ENCODE measurements at places on chromosomes 7 and 10. TPM values are rescaled to one million over a fixed set of nuclear protein-coding genes. Genes with fewer than 3 reads are reported as not detected.

The ARHGEF5 gene
- total RNA-seq: 0.82 TPM

The MYL7 gene
- total RNA-seq: 1.6 TPM

The TACC2 gene
- total RNA-seq: 14.7 TPM

DNA sequence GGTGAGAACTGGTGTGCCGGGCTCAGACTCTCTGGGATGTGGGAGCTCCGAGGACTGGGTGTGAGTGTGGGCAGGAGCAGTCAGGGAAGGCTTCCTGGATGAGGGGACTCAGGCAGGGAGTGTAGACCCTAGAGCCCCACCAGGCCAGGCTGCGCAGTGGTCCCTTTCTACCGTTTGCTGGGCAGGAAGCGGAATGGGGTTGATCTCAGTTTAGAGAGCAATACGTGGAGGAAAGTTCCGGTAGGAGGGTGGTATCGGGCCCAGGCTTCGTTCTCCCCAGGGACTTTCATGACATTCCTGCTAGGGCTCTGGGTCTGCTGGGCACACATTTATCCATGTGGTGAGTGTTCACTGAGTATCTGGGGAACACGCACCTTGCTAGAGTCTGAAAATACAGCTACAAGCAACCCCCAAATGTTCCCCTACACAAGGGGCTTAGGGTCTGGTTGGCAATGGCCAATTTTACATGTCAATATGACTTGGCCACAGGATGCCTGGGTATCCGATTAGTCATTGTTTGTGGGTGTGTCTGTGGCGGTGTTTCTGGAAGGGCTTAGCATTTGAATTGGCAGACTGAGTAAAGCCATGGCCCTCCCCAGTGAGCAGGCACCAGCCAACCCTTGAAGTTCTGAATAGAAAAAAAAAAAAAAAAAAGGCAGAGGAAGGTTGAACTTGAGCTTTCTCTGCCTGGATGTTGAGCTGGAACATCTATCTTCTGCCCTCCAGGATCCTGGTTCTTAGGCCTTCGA, 20.8 kb downstream of the GHRHR start:
- DNase-seq: no peak

GRCh38 chr7:145431834-145432233, 596.0 kb upstream of the TPK1 start:
- no peak for DNase-seq

The ADAMTS14 gene
- 0.41 TPM for total RNA-seq

DNA sequence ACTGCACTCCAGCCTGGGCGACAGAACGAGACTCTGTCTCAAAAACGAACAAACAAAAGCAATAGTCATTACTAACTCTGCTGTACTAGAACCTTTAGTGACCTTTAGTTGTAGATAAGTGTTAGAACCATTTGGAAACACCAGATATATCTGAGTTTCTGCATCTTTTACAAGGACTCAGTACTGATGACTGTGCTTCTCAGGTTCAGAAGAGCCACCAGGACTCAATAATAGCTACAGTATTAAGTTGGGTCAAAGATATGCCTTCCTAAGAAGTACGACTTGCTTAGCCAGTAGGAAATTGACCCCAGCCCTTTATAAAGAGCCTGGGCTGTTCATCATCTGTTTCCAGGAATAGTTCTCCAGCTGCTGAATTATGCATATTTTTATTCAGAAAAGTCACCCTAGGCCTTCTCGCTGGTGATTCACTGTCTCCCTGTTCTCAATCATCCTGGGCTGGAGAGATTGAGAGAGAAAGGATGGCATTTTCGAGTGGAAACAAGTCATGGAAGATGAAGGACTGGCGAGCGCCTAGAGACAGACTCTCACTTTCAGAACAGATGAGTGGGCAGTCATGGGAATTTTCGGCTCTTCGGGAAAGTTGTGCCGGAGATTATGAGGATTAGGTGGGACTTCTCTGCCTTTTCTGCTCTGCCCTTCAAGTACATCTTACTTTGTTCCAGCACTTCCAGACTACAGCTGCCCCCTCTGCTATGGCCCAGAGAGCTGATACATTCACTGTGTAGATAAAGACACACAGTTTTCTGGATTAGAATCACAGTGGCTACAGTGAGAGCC, 316.1 kb downstream of the CCDC3 start:
- no peak for DNase-seq

DNA sequence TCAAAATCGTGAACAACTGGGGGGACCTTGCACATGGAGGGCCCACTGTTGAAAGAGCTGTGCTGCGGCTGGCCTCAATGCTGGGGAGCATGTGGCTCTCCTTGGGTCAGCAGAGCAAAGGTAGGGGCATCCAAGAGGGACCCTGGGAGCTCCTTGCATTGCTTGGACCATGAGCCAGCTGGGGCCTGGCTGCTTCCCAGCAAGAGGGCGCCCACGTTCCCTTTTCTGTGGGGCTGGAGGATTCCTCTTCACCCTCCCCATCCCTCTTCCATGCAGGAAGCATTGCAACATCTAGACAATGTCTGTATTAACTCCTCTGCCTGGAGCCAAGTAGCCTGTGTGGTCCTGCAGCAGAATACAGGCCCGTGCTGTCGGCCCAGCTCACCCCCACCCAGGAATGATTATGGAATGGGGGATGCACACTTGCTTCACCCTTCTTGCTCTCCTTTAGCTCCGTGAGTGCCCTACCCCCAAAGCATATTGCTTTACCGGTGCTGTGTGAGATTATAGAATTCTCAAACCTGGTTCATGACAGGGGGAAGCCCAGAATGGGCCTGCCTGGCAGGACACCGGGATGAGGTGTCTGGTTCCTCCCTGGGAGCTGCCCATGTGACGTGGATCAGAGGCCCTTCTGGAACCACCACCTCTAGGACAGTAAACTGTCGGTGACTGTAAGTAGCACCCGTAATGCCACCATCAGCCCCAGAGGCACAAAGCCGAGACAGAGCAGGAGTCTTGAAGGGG, 61.9 kb downstream of the SYPL1 start:
- no peak for DNase-seq

DNA sequence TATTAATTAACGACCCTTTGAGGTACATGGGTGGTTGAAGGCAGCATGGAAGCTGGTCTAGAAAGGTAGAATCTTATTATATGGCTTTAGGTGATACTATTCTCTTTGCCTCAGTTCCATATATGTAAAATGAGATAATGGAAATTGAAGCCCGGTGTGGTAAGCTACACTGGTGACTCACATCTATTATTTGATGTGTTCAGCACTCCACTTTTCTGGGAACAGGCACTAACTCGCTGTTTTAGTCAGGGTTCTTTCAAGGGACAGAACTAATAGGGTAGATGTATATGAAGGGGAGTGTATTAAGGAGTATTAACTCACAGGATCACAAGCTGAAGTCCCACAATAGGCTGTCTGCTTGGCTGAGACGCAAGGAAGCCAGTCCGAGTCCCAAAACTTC, 4.4 kb upstream of the TRUB1 start:
- no peak for DNase-seq

DNA sequence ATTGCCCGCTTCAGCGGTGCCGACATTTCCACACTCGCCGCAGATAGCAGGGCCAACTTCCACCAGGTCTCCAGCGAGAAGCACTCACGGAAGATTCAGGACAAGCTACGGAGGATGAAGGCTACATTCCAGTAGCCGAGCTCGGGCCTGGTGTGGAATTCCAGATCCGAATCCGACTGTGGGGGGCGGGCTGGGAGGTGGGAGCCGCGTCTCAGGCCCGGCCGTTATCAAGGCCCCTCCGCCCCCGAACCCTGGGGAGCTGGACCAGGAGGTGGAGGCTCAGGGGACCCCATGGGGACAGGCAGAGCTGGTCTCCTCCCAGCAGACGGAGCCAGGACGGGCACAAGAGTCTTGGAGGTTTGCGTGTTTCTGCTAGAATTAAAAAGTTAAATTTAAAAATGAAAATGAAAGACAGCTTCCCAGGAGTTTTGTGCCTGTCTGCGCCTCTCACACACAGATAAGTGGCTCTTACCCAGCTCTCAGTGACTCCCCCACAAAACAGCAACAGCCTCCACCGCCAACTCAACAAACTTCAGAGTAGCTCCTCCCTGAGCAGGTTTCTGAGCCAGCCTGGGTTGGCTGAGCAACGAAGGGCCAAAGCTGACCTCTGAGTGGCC, 5.2 kb upstream of the UTF1 start:
- DNase-seq: no peak

DNA sequence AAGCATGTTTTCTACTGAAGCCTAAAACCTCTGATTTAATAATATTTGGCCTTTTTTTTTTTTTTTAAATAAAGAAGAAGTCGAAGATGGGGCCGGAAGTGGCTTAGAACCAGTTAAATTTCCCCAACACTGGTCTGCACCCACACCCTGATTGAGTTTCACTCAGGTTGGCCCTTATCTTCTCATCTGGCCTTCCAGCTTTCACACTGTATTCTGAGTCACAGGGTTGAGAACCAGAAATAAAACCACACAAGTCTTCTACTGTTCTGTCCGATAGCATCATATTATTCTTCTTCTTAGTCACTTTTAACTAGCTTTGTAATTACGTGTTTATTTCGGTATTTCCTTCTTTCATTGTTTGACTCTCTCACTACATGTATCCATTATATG, 9.9 kb downstream of the ZNF365 start:
- DNase-seq: no peak

DNA sequence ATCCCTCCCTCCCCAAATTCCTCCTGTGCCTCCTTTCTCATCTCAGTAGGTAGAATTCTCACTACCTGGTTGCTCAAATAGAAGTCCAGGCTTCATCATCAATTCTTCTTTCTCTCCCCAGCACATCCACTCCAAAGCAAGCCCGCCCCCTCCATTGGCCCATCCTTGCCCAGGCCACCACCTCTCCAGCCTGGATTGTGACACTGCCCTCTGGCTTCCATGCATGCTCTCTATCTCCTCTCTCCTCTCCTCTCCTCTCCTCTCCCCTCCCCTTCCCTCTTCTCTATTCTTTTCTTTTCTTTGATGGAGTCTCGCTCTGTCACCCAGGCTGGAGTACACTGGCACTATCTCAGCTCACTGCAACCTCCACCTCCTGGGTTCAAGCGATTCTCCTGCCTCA, 144.9 kb downstream of the UBE2H start:
- DNase-seq: no peak

GRCh38 chr7:81135324-81135723, 216.5 kb upstream of the SEMA3C start:
- no peak for DNase-seq

- no peak for DNase-seq
Measured at GRCh38 chr7:31763548-31763947, 76.5 kb downstream of the PPP1R17 start.

The WEE2 gene
- total RNA-seq: under 0.01 TPM

GRCh38 chr10:120048391-120048790, 155.9 kb downstream of the SEC23IP start:
- no peak for DNase-seq

DNA sequence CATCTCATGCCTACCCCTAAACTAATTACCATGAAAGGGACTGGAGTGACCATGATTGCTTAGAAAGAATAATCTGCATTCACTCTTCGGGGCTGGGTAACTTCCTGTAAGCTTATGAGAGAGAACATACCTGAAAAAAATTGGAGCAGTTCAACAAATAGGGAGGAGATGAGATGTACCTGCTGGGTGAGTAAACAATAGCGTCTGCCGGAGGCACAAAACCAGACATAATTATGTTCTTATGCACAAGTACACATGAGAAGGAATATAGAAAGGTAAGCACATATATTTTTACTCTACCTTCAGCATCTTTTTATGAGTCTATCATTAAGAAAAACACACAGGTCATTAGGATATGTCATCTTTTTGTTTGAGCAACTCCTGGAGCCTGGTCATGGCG, 224.6 kb upstream of the FERD3L start:
- DNase-seq: no peak

The CPA5 gene
- total RNA-seq: not detected

GRCh38 chr10:76481178-76481577, 1049.8 kb downstream of the LRMDA start:
- no peak for DNase-seq

The ACTL6B gene
- 163 TPM for total RNA-seq

The SLC18A2 gene
- under 0.01 TPM for total RNA-seq

The SPDYE9 gene
- under 0.01 TPM for total RNA-seq

- no peak for DNase-seq
Measured at GRCh38 chr10:86303626-86304025, 63.0 kb downstream of the GRID1 start.

The SH2B2 gene
- 10.2 TPM for total RNA-seq

DNA sequence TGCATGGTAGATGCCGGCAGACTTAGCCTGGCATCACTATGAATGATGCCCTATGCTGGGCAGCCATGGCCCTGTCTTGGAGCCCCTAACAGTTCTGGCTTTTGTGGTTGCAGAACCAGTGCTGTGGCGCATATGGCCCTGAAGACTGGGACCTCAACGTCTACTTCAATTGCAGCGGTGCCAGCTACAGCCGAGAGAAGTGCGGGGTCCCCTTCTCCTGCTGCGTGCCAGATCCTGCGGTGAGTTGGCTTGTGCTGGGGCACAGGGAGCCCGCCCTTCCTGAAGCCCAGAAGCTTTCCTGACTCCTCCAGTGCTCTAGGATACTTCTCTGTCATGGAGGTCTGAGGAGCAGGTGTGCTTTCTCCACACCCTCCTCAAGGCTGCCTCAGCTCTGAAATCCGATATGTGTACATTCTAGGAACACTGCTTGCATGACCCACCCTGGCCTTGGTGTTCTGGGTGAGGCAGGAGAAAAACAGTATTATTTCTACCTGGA, 25.6 kb upstream of the SH2D4B start:
- DNase-seq: no peak

DNA sequence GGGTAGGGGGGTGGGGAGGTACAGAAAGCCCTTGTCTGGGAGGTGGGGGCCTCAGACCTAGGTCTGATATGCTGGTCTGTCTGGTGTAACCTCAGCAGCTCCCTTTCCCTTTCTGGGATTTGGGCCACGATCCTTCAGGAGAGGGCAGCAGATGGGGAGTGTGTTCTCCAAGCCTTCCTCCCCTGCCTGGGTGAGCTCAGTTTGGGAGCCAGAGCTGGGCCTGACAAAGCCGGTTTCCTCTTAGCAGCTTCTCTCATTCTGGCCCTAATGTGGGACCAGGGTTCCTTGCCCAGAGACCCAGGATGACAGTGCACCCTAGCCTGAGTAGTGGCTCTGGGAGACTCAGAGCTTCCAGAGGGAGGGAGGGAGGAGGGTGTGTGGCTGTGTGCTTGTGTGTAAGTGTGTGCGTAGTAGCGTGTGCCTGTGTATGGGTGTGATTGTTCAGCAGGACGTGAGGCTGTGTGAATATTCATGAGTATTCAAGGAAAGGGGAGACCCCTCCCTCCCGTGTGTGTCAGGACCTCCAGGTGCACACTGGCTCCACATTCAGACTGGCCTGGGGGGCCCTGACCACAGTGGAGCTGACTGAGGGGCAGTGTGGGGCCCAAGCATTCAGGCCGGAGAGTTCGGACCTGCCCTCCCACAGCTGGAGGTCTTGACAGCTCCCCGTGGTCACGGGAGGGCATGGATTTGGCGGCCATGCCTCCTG, 96.5 kb downstream of the ZMIZ1 start:
- no peak for DNase-seq

DNA sequence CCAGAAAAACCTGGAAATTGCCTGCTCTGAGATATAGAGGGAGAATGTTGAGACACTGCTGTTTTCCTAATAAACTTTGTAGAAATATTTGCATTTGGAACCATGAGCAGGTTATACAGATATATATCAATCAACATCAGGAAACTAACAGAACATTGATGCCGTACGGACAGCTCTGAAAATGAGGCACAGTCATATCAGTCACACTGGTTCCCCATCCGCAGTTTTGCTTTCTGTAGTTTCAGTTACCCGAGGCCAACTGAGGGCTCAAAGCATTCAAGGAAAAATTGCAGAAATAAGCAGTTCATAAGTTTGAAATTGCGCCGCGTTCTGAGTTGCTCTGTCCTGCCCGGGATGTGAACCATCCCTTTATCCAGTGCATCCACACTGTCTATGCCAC, 137.9 kb downstream of the KLF6 start:
- no peak for DNase-seq

The RELN gene
- 57.5 TPM for total RNA-seq

- no peak for DNase-seq
Measured at GRCh38 chr7:26326211-26326610, 34.5 kb downstream of the SNX10 start.

Data from frontal cortex (tissue), 4 donors.